ENCODE measurements at places on chromosomes 11 and 22.
A peak's percentile ranks its signal among the peaks of the same experiment; 100 is the strongest.

DNA sequence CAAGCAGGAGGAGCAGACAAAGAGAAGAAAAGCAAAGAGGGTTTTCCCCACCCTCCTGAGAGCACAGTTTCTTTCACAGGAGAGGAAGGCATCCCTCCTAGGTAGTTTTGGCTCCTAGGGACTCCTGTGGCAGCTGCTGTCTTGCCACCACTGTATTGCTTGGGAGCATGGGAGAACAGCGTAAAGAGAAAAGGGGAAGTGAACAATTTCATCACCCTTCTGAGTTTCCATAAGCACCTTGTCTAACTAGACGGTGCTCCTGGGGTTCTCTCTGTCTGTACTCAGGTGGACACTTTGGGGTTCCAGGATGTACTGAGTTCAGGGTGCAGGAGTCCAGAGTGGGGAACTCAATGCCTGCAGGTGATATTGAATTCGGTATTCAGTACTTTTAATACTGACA, 1430.5 kb downstream of the TBC1D22A start:
- DNase-seq, result no peak

- DNase-seq, result no peak
Measured at GRCh38 chr22:28029956-28030355, 110.9 kb upstream of the PITPNB start.

DNA sequence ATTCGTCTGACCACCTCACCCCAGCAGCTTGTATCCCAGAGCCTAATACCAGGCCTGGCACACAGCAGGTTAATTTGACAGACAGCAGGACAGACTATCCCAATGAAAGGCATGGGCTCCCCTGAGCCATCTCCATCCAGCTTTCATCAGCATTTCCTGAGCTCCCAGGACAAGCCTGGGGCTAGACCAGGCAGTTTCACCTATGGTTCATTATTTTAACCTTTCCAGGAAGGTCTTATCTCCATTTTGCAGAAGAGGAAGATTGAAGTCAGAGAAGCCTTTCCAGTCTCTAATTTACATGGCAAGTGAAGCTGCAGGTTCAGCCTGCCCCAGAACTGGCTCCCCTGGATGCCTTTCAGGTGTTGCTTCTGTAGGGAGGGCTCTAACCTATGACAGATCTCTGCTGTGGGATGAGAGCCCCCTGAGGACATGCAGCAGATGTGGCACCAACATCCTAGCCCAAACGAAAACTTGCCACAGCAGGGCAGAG, 17.0 kb downstream of the ARRB1 start:
- DNase-seq, result no peak

DNA sequence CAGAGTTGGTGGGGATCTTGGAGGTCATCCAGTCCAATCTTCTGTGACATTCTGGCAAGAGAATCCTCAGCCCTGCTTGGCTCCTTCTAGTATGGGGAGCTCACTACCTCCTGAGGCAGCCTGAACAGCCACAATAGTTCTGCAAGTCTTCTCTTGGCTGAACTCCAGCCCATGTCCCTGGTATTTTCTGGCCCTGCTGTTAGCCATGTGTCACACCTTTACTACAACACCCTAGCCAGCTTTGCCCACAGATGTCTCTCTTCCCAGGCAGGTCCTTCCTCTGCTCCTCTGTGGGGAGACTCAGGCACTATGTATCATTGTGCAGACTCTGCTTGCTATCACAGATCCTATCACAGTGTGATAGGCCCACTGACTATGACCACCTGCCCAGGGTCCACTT, 297.7 kb downstream of the CTTN start:
- no peak for DNase-seq

GRCh38 chr22:49764127-49764581, 63.5 kb downstream of the BRD1 start:
- DNase-seq, result no peak

- DNase-seq, result no peak
Measured at GRCh38 chr11:1650918-1651262, 21.3 kb downstream of the KRTAP5-5 start.

GRCh38 chr11:134266841-134267251, 9.3 kb upstream of the GLB1L3 start:
- no peak for DNase-seq

- no peak for DNase-seq
Measured at GRCh38 chr11:111912535-111912934, at the start of gene HSPB2. Gene HSPB2, plus strand, starts transcription at chr11:111912734. Its CDS starts 96 bp downstream, at chr11:111912830.

GRCh38 chr22:38712486-38713207, 6.9 kb downstream of the GTPBP1 start:
- no peak for DNase-seq

- DNase-seq, result peak; percentile 21
Measured at GRCh38 chr11:125494974-125495725, 915 bp downstream of the FEZ1 start.

GRCh38 chr11:11909727-11910126, 68.0 kb downstream of the USP47 start:
- DNase-seq, result no peak

GRCh38 chr11:67287355-67288197, 1.5 kb upstream of the ANKRD13D start:
- DNase-seq, result peak; percentile 42

GRCh38 chr11:63015521-63016215, at the start of gene SLC22A8:
Gene SLC22A8, minus strand, starts transcription at chr11:63015841. Its CDS starts 883 bp downstream, at chr11:63014958.
- DNase-seq, result no peak

- DNase-seq, result no peak
Measured at GRCh38 chr11:15976433-15977045, 379.8 kb downstream of the SOX6 start.

DNA sequence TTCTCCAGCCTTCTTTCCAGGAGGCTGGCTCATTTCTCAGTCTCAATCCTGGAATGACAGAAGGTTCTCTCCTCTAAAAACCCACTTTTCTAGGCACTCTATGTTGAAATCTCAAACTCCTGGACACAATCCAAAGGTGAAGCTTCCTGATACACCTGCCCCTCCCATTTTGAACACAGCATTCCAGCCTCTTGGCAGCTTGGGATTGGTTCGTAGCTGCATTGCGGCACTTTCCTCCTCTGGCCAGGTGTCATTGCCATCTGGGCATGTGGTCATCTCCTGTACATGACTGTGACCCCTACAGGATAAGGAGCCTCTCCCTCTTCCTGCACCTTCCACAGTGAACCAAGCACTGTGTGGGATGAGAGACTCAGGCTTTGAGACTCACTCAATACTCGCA, 230.2 kb upstream of the B3GAT1 start:
- DNase-seq, result no peak

- no peak for DNase-seq
Measured at GRCh38 chr11:17604915-17605233, 57.8 kb downstream of the OTOG start.

GRCh38 chr11:60363542-60364470, 14.5 kb upstream of the MS4A7 start:
- DNase-seq, result peak; percentile 70

All from stimulated activated CD4-positive, alpha-beta T cell treated with anti-CD3 and anti-CD28 coated beads, Interleukin-15, amount 100 ng/mL, for 24 hours (primary cell).